ENCODE measurements at places on chromosomes 5 and 9.

GRCh38 chr5:6847870-6848269 is 134.6 kb downstream of the TENT4A start:
- DNase-seq = no peak

DNA sequence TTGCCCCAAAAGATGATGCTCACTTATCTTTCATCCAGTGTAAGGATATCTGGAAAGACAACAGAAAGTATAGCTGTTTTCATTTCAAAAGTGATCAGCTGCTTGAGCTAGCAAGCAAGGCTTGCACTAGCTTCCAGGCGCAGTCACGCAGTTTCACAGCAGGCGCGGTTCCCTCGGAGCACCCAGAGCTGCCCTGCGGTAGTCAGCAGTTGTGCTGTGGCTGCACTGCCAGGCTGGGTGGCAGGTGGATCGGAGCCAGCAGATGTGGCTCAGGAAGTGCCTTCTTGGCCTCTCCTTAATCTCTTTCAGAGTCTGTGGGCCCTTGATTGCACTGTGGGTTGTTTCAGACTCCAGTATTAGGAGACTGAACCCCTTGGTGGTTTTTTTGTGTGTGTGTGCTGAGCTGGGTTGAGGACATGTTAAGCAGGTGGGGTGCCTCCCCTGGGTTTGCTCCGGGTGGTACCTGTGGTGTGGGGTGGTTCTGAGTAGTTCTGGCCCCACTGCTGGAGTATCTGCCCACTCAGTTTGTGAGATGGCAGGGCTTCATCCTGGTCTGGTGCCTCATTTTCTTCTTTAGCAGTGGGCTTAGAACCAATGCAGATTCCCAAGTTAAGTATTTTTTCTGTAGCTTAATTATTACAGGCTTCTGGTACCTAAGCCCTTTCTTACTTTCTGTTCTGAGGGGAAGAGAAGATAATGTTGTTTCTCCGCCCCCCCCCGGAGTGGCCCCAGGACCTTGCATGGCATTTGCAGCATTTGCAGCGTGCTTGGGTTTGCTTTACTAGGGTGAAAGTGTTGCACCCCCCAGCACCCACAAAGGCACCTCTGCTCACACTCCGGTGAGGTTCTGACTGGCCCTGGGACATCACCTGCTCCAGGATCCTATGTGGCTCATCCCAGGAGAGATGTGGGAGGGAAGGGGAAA is 16.4 kb downstream of the TENT4A start:
- no peak for DNase-seq

DNA sequence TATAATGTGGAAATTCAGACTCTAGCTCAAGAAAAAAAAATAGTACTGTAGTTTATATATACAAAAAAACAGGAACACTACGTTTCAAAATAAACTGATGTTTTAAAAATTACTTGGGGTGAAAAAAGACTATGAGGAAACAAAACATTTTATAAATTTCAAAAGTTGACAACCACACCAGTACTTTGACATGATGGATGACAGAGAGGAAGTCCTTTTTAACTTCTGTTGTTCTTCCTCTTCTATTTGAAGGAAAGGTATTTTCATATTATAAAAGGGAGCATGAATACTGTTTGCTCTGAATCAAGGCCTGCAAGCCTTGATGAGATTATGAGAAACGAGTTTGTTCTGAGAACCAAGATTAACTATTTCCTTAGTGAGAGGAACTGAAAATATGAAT is 456.9 kb downstream of the TAF11L14 start:
- no peak for DNase-seq

DNA sequence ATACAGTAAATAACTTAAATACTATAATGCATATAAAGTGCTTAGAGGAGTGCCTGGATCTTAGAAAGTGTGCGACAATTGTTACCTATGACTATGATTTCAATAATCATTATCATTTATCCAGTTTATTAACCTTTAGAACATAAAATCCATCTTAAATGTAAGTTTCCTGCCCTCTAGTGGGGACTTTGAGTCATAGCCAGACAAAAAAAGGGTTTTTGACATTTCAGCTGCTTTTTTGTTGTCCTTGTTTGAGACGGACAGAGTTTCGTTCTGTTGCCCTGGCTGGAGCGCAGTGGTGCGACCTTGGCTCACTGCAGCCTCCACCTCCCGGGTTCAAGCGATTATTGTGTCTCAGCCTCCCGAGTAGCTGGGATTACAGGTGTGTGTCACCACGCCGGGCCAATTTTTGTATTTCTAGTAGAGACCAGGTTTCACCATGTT is 9.7 kb upstream of the C9orf152 start:
- DNase-seq = no peak

All from NCI-H187 treated with DMSO at 0.1 percent for 48 hours (cell line).